ENCODE measurements at places on chromosomes 2 and 18.

DNA sequence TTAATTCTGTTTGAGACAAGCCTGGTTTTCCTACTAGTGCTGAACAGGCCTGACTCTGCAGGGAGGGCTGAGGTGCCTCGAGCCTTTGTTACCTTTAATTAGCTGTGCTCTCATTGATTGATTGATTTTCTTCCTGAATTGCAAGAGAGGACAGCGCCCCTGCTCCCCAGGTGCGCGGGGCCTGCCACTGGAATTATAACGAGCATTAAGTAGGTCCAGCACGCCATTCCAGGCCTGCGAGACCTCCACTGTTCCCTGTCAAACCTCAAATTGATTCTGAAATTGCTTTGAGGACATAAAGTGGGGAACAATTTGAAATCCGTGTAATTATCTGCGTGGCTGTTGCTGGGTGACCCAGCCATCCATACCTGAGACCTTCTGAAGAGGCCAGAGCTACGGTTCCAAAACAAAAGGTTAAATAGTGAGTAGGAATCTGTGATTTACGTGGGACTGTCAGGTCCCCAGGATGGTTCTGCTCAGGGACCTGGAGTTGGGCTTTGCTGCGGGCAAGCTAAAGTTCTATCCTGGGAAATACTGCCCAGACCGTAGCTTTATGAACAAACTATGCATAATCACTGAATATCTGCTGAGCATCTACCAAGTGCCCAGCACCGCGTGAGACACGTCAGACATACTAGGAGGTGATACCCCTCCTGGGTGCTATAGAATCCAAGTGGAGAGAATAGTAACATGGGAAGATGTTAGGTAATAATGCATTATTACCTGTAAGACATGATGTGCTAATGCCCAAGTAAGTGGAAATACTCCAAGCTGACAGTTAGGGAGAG lies 104.1 kb downstream of the ZBTB7C start:
- no peak for DNase-seq

DNA sequence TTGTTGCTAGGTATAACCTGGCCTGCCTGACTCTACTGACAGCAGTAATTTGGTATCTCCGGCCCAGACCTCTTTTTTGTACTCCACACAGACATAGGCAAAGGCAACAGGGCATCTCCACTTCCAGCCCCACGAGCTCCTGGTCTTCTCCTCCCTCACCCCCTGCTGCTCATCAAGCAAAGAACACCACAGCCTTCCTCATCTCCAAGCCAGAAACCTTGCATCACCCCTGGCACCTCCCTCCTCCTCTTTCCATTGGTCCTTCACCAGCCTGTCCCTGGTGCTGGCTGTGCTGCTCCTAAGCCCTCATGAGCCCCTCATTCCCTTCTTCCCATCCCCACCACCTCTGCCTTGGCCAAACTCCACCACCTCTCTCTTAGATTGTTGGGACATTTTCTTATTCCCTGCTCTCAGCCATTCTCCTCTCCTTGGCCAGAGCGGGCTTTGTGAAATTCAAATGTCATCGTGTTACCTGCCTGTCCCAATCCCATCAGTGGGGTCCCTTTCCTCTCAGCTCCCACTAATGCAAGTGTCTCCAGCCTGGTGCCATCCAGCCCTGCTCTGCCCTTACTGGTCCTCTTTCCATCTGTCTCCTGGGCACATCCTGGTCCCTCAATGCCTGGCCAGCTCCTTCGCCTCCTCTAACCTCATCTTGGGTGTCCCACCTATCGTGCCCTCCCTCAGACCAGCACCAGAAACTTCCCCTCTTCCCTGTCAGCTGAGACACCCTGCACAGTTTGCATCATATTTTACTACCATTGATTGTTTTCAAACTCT lies 77.4 kb downstream of the INHBB start:
- DNase-seq: no peak

- no peak for DNase-seq
These were observed 106.3 kb downstream of the TFCP2L1 start for GRCh38 chr2:121178730-121179129.

DNA sequence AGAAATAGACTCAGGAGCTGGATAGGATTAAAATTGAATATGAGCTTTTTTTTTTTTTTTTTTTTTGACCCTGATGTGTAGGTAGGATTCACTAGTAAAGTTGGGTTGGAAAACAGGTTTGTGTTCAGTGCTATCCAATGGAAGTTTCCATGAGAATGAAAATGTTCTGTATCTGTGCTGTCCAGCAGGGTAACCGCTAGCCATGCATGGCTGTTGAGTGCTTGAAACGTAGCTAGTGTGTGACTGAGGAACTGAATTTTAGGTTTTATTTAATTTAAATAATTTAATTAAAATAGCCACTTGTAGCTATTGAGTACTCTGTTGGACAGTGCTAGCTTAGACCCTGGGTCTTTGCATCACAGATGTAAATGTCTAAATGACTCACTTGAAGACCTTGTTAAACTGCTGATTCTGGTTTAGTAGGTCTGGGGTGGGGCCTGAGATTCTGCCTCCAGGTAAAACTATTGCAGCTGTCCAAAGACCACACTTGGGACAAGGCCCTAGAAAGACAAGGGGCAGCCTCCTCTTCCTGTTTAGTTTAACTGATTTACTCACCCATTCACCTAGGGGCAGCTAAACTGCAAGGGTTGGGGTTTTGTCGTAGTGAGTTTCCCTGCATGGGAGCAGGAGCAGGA lies 84.7 kb upstream of the STON1 start:
- DNase-seq: no peak

DNA sequence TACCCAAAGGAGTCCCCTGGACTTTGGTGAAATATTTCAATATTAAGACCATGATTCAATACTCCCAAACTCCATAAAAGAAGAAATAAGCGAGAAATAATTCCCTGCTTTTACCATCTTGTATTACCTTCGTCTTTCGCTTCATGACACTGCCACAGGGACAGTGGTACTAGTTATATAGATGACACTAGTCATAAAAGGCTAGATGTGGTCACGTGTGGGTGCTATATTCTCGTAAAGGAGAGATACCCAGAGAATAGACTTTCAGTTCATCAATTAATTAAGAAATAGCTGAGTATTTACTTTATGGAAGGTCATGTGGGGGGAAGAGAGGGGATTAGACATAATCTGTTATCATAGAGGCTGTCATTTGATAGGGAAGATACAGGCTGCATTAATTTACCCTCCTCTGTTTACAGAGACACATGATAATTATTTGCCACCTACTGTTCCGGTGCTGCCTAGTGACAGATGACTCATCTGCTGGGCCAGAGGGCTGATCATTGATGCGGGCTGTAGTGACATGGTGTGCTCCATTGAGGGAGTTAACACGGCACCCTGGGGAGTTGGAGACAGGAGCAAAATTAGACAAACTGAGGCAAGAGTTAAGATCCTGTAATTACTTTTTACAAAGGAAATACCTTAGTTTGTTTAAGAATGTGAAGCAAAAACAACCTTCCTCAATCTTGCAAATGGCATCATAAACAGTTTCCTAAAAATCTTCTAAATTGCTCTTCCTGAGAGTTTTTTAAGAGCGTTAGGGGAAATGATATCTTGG lies 78.2 kb upstream of the ITGB6 start:
- no peak for DNase-seq

GRCh38 chr2:75870651-75871137 lies 160.0 kb upstream of the GCFC2 start:
- no peak for DNase-seq

- no peak for DNase-seq
These were observed 60.8 kb downstream of the MBP start for GRCh38 chr18:77071711-77072292.

GRCh38 chr18:76212960-76213359 lies 282.1 kb downstream of the ZNF516 start:
- DNase-seq: no peak

DNA sequence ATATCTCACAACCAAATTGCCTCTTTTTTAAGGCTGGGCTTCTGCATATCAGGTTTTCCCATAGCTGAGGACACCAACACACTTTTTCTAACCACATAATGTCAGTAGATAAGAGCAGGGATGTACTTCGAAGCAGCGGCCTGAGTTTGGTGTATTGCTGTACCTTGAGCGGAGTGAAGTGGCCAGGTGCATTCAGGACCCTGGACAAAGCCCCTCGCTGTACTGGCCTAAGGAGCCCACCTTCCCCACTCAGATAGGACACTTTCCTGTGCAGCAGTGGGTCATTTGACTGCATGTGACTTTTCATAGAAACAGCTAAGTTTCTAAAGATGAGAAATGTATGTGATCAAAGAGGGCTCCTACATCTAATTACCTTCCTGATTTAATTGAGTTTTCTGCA lies 212.5 kb downstream of the GBX2 start:
- DNase-seq: no peak

DNA sequence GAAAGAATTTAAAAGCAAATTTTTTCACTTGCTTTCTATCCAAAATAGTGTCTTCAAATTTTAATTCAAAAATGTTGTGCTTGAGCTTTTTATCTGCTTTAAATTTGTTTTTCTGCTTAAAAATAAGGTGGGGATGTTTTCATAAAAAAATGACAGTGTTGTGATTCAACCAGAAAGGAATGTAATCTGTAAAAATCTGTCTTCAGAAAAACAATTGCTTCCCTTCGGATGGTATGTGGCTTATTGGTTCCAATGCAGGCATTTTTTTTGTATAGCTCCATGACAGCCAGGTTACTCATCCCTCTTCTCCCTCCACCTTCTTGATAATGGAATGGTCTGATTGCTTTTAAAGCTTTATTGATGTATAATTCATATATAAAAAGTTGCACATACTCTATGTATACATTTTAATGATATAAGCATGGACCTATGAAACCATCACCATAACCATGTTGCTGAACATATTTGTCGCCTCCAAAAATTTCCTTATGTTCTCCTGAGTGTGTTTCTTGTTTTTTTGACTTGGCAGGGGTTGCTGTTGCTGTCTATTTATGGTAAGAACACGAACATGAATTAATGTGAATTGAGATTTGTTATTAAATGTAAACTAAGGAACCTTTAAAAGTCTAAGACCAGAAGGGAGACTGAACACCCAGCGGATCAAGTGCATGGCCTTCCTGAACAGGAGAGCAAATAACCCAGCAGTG lies 363.7 kb upstream of the SPHKAP start:
- no peak for DNase-seq

- no peak for DNase-seq
These were observed 268.1 kb downstream of the MYO3B start for GRCh38 chr2:170446078-170446477.

DNA sequence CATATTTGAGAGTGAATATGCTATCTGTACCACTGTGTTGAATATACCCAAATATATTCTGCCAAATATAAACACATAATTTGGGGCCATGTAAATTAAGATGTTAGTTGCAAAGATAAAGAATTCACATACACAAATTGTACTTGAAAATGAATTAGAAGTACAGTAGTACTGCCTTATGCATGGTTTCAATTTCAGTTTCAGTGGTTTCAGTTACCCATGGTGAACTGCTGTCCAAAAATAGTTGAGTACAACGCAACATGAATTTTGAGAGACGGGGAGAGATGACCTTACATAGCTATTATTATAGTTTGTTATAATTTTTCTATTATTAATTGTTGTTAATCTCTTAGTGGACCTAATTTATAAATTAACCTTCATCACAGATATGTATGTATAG lies 1313.0 kb upstream of the FAM98A start:
- DNase-seq: no peak

- DNase-seq: no peak
These were observed 62.0 kb upstream of the ATL2 start for GRCh38 chr2:38438883-38439612.

GRCh38 chr2:215293879-215294278 lies 18.0 kb upstream of the ATIC start:
- no peak for DNase-seq

GRCh38 chr18:72999971-73000607 lies 132.3 kb upstream of the NETO1 start:
- no peak for DNase-seq

GRCh38 chr2:230987137-230988020 lies 8.5 kb upstream of the SPATA3 start:
- DNase-seq: peak; percentile 64

DNA sequence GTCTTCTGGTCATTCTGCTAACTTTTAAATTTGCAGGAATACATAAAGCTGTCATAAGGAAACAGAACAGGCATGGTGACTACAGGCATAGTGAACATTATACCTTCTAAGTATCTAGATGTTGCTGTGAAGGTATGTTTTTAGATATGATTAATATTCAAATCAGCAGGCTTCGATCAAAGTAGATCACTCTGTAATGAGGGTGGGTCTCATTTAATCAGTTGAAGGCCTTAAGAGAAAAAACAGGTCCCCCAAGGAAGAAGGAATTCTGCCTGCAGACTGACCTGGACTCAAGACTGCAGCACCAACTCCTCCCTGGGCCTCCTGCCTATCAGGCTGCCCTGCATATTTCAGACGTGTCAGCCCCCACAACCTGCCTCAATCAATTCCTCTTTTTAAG lies 104.0 kb downstream of the L3MBTL4 start:
- DNase-seq: no peak

DNA sequence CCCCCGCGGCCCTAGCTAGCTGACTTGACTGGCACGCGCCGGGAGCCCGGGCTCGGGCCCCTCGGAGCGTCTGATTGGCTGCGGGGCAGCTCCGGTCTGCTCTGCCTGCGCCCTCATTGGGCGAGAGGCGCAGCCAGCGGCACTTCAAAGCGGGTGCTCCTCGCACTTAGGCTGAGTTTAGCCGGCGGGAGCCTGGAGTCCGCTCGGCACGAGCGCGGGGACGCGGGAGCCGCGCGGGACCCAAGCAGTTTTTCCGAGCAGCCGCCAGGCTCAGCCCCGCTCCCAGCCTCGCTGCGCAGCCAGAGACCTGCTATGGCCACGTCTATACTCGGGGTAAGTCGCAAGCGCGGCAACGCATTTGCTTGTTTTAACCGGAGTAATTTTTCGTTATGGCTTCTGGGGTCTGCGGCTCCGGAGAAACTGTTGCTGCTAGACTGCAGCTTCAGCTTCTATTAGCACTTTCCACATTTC lies at the start of gene SP9:
SP9 (plus strand) TSS at position 174 of the 471 bp plus-strand sequence; CDS start at position 313, 139 bp downstream.
- no peak for DNase-seq

DNA sequence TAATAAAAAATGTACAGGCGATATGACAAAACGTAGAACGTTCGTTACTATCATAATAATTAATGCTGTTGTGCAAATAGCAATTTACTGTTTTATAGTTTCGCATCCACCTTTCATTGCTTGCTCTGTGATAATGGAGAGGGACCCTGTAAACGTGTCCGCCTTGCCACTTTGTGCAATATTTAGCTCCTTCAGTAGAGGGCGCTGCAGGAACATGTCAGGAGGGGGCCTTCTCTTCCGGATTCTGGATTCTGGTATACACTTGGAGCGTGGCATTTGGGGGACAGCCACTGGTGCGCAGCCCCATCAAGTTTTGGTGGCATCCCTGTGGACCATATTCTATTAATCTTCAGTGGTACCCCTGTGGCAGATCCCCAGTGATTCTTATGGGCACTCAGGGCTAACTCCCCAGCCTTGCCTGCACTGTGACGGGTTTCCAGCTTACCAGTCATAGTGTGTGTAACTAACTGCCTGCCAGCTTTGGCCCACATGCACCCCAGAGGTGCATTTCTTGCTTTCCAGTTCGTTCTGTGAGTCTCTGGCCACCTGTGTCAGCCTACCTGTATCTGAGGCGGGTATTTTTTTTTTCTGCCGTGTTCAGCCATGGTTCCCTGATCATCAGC lies 140.3 kb downstream of the CYRIA start:
- DNase-seq: no peak

- DNase-seq: no peak
These were observed 97.8 kb downstream of the EPC2 start for GRCh38 chr2:148742373-148742772.

GRCh38 chr2:60538101-60538500 lies 15.4 kb downstream of the BCL11A start:
- DNase-seq: no peak

GRCh38 chr2:200649724-200650123 lies 63.9 kb downstream of the AOX1 start:
- no peak for DNase-seq
